ENCODE measurements at places on chromosomes 5 and 9. TPM values are rescaled to one million over a fixed set of nuclear protein-coding genes. Genes with fewer than 3 reads are reported as not detected.

Gene RPL37
- 192 TPM for total RNA-seq

Gene WDR31
- 0.46 TPM for total RNA-seq

Gene CXCL14
- not detected for total RNA-seq

Gene MAST4
- total RNA-seq: 24.0 TPM

Gene POLR3G
- 13.6 TPM for total RNA-seq

Gene PCDHGB2
- 0.65 TPM for total RNA-seq

Gene SETD9
- total RNA-seq: 17.0 TPM
